ENCODE measurements at places on chromosomes 5 and 9.

DNA sequence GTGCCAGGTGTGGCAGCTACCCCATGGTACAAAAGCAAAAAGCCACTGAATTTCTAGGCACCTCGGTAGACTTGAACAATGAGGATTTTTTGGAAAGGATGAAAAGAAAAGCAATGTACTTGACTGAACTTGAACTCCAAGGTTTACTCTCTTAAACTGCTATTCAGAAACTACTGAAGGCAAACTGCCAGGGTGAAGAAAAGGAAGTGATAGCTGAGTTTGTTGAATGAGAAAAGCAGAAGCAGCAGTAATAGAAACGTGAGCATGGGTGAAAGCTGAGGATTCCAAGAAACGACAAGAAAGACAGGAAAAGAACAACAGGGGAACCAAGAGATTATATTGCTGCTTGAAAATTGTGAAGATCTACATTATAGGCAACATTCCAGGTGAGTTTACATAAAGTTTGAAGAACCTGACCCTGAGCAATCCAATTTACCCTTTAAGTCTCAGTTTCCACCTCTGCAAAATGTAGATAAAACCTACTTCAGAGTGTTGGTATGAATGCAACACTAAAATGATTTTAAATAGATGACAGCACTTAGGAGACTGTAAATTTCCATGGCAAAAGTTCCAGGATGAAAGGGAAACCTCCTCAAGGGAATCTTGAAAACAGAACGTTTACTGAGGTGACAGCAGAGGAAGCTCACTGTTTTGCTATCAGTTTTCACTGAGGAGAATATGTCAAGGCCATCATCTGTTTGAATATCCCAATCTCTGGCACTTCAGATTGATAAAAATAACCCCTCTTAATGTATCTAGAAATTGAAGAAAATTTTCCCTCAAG lies 245.8 kb downstream of the SPATA31D1 start:
- DNase-seq, result no peak

DNA sequence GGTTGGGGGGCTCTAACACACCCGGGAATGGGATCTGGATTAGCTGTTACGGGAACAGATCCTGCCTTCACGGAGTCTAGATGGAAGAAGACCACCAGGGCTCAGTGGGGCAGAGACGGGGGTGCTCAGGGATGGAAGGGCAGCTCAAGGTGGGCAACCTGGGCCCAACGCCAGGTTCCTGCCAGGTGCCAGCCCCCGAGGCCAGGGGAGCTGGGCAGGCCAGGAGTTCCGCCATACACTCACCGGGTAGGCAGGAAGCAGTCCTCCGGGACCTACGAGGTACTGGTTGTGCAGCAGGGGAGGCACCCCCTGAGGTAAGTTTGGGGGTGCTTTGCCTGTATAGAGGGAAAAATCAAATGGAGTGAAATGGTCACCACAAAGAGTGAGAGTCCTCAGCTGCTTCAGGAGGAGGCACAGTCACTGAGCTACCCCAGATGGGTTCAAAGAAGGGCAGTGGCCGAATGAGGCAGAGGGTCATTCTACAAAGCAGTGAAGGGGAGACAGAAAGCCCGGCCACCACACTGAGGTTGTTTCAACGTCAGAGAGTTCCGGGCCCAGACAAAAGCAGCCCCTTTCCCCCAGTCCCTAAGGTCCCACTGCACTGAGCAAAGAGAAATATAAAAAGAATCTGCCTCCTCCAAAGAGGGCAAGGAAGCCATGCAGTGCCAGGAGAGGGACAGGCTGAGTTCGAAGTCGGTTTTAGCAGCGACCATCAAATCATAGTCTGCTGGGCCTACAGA lies 110.0 kb downstream of the UBE2R2 start:
- no peak for DNase-seq

DNA sequence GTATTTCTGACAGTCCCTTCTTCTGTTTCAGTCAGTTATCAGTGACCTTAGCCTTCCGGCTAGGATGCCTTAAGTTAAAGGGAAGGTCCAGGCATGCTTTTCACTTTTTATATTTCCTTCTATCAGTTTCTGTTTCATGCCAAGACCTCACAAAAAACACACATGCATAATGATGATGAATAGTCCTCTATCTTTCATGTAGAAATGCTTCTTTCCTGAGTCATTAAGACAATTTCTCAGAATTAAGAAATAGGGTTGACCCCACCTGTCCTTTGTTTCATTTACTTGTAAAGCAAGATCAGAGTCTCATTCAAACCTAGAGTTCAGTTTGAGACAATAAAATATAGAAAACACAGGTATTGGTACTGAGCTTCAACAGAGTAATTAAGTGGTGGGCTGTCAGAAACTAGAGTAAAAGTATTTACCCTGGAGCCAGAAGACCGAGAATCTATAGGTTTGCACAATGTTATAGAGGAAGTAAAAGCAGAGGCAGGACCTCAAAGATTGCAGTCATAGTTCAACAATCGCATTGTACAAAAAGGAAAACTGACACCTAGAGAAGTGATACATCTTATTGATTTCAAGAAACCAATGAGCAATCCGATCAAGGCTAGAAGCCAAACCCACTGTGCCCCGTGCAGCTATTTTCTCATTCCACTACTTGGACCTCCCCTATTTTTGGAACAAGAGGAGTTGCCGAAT lies 118.7 kb upstream of the PUM3 start:
- no peak for DNase-seq

DNA sequence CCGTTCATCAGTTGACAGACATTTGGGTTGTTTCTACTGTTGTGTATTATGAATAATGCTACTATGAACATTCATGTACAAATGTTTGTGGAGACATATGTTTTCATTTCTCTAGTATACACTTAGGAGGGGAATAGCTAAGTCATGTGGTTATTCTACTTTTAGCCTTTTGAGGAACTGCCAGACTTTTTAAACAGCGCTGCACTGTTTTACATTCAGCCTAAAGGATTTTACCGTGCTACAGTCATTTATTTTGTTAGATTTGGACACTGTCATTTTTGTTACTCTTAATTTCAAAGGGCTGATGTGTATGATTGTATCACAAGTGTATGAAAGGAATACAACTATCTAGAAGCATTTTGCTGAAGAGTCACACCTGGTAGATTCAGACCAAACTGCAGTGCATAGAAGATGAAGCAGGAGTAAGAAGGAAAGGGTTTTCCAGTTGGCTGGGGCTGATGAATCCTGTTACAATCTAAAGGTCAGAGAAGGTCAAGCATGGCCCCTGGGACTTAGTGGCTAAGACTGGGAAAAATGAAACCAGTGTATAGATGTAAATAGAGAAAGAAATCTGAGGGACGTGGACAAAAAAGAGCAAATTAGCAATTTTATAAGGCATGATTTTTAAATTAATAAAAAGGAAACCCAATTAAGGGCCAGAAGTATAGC lies 509.7 kb downstream of the PSAT1 start:
- no peak for DNase-seq

- no peak for DNase-seq
Measured at GRCh38 chr5:83509540-83509939, 38.0 kb downstream of the VCAN start.

DNA sequence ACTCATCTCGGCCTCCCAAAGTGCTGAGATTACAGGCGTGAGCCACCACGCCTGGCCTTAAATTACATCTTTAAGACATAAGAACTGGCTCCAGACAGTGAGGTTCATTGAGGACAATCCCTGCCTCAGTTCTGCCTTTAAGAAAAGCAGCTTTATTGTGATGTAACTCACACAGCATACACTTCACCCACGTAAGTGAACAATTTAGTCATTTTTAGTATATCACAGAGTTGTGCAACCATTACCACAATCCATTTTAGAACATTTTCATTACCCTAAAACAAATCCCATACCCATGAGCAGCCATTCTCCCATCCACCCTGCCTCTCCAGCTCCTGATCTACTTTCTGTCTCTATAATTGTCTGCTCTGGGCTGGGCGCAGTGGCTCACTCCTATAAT lies 24.0 kb upstream of the LTC4S start:
- no peak for DNase-seq

- DNase-seq, result no peak
Measured at GRCh38 chr5:152511531-152512132, 106.6 kb upstream of the NMUR2 start.

All from NCI-H1930 (cell line).